Urinary bladder (tissue), 4 donors: ENCODE measurements at places on chromosomes 12 and 14. TPM values are rescaled to one million over a fixed set of nuclear protein-coding genes. Genes with fewer than 3 reads are reported as not detected.

TMEM179 gene
- 1.9 TPM for total RNA-seq

PTHLH gene
- total RNA-seq: 13.7 TPM

- DNase-seq: no peak
These were observed 148.7 kb downstream of the SMOC1 start for GRCh38 chr14:70027785-70028428.

DNA sequence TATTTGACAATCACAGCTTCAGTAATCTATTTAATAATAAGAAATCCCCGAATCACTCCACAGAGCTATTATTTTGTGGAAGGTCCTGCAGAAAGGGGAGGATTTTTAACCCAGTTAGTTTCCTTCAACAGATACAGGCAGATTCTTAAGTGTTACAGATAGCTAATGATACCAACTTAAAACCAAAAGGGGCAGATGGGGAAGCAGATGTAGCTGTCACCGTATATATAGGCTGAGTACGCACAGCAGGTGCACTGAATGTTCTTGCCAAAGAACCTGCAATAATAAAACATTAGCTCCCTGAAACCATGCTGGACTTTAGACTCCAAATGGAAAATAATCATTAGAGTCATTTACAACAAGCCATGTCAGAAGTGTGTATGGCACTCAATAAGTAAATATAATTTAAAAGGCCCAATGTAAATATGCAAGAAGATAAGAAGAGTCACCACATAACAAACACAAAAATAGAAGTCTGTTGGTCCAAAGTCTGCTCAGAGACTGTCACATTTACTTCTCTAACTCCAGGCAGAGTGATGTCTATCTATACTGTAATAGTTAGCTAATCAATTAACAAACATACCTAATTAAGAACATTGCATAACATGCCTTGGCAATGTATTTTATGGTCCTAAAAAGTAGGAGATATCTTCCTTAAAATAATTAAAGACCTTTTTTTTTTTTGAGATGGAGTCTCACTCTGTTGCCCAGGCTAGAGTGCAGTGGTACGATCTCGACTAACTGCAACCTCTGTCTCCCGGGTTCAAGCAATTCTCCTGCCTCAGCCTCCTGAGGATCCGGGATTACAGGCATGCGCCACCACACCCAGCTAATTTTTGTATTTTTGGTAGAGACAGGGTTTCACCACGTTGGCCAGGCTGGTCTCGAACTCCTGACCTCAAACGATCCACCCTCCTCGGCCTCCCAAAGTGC lies 78.8 kb downstream of the SEC23A start:
- DNase-seq: no peak
